ENCODE measurements at places on chromosomes 12 and 14.

GRCh38 chr14:60680511-60680910 is 31.2 kb upstream of the SIX1 start:
- DNase-seq = no peak

- no peak for DNase-seq
These were observed 243.7 kb downstream of the GLT1D1 start for GRCh38 chr12:129096968-129097367.

DNA sequence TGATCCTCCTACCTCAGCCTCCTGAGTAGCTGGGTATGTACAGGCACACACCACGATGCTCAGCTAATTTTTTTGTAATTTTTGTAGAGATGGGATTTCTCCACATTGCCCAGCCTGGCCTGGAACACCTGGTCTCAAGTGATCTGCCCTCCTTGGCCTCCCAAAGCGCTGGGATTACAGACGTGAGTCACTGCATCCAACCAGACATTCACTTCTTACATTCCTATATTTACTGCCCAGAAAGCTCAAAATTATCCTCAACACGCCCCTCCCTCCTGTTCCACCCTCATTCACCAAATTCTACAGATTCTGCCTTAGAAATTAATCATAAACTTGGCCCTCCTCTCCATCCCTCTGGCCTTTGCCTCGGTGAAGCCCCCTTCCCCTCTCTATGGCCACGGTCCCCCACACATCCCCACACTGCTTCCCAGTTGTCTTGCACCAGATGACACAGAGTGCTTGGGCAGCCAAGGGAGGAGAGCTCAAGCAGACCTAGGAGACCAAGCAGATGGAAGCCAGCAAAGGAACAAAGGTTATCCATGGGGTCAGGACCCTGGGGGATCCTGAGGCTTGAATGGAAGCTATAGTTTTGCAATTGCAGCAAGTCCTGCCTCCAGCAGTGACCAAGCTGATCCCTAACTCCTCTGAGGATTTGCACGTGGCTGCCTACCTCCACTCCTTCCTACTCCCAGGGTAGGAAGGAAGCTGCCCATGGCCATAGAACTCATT is 213.2 kb upstream of the FOXN3 start:
- no peak for DNase-seq

DNA sequence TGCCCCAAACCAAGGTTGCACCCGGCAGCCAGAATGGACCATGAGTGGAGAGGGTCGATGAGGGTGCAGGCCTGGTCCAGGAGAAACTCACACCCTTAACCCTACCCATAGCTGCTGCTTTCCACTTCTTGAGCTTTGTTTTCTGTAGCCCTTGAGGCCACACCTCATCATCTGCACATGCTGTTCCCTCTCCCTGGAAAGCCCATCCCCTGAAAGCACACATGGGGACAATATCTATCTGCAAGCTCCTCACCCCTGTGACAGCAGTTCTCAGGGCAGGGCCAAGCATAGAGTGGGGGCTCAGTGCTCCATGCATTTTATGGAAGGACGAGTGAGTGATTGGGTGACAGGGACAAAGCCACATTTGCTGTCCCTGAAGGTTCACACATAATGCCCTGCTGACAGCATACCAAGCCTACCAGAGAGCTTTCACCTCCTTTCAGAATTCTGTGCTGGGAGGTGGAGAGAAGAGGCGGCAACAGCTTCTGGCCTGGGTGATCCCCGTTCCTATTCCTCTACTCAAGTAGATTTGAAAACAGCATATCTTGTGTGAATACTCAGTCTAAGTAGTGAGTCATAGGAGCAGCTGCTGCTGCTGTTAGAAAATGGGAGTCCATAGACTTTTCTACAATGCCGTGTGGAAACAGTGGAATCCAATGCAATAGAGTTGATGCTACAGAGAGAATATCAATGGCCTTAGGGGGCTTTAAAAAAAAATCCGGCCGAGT is 44.6 kb downstream of the SRGAP1 start:
- no peak for DNase-seq

GRCh38 chr12:27561535-27562350 is 37.7 kb downstream of the PPFIBP1 start:
- no peak for DNase-seq
